Stimulated activated CD4-positive, alpha-beta T cell treated with anti-CD3 and anti-CD28 coated beads, Interleukin-1b, Interleukin-23, amount 100 ng/mL, for 1 hour (primary cell): ENCODE measurements at places on chromosomes 4 and X.

DNA sequence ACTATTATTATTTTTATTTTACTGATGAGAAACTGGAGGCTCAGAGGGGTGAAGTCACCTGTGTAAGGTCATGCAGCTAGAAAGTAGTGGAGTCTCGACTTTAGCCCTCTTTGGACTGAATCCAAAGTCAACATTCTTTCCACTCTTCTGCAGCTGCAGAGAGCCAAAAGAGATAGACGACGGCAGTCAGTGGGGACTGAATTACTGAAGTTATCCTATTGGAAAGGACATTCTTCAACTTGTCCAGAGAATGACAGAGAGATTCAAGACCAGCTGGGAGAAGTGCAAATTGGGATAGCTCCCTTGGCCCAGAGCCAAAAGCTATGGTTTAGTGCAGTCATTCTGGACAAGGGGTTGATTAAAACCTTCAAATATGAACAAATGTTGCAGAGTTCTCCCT, 42.5 kb downstream of the VGLL1 start:
- DNase-seq = no peak

- DNase-seq = no peak
Observed at GRCh38 chrX:63967551-63967950, 182.5 kb upstream of the ARHGEF9 start.

- DNase-seq = no peak
Observed at GRCh38 chrX:19772096-19772821, 115.1 kb downstream of the SH3KBP1 start.

- DNase-seq = no peak
Observed at GRCh38 chr4:52296341-52296740, 245.2 kb downstream of the SPATA18 start.

DNA sequence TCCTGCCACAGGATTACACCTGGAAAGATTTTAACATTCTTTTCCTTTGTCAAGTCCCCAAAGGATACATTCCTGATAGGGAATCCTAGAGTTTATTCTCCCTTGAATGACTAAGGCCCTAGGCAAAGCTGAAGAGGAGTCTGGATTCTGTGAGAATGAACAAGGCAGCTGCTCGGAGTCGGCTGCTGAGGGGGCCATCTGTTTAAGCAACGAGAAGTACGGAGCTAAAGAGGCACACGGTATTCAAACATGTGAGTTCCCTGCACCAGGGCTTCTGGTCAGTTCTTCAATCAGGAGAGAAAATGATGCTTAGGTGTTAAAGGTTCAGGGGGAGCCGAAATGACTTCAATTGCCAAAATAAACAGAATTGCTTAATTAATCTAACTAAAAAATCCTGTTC, 97.6 kb downstream of the MGST2 start:
- DNase-seq = no peak

- no peak for DNase-seq
Observed at GRCh38 chr4:110055158-110055768, 142.6 kb downstream of the EGF start.

- no peak for DNase-seq
Observed at GRCh38 chr4:38130884-38131283, 170.7 kb downstream of the PTTG2 start.

- no peak for DNase-seq
Observed at GRCh38 chrX:40192196-40192595, 94.4 kb upstream of the BCOR start.

DNA sequence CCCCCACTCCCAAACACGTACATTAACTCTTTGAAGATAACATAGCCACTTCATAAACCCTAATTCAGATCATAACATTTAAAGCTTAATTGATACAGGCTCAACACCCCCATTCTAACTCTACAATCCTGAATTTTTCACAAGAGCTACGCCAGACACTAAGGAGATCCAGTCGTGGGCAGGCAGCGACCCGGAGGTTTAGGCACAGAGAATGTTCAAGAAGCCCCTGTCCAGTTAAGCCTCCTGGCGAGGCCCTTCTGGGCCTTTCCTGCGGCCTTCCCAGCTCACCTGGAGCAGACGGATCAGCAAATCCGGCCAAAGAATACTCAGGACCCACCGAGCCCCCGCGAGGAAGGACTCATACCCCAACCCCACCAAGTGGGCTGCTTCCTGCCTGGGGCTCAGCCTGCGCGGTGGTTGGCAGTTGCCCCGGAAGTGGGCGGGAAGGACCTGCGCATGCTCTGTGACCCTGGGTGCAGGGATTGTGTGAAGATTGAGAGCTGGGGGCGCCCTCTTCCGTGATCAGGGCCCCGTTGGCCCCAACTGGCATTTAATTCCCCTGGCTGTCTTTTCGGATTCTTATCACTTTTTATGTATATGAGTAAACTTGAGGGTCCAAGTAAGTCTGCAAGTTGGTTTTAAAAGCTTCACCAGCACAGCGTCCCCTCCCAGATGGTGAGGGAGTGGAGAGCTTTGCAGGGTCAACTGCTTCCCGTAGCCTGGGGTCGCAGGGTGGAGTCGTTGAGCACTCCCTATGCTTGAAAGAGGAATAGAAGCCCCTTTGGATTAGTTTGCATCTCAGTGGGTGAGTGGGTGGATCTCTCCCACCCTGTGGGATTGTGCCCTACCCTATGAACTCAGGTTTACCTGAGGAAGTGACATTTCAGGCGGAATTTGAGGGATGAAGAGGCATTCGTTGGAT, at the start of gene TRIM61:
TSS of gene TRIM61 (minus strand) at position 415 of the 922 bp plus-strand sequence. CDS start 7,655 bp downstream, outside the sequence.
- no peak for DNase-seq

- DNase-seq = no peak
Observed at GRCh38 chrX:46575586-46575985, 2.0 kb downstream of the CHST7 start.

GRCh38 chr4:118557298-118557851, 127.8 kb upstream of the METTL14 start:
- no peak for DNase-seq

- no peak for DNase-seq
Observed at GRCh38 chrX:138710866-138711341, 613 bp downstream of the FGF13 start.

GRCh38 chr4:1933700-1934099, 62.5 kb downstream of the NSD2 start:
- no peak for DNase-seq

DNA sequence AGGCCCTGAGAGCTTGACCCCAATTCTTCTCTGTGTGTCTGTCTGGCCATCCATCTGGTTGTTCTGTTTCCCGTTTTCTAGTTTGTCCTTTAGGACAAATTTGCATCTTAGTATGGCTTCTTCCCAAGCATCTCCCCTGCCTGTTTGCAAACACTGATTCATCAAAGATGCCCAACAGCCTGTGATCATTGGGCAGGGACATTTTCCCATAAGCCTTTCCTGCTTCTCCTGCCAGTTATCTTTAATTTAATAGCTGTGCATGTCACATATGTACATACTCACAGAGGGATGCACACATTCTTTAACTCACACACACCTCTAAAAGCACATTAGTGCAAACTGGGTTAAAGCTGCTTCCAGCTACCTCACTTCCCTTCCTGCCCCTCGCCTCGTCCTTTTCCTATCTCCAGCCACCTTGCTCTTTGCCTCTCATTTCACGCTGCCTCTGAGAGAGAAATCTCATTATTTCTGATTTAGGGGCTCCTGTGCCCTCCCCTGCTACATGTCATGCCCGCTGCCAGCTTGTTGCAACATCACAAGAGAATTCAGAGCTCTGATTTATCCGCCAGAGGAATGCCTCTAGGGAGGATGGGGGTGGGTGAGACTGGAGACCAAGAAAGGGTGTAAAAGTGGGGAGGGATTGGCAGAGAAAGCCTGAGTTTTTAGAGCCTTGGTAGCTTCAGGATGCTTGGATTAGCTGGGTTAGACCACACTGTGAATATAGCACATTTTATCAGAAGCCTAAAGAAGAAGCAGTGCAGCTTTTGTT, 100.6 kb downstream of the NHS start:
- DNase-seq = no peak

GRCh38 chr4:113607147-113607720, 154.3 kb downstream of the CAMK2D start:
- DNase-seq = no peak

GRCh38 chrX:65241059-65241721, 264.9 kb upstream of the ZC4H2 start:
- no peak for DNase-seq

DNA sequence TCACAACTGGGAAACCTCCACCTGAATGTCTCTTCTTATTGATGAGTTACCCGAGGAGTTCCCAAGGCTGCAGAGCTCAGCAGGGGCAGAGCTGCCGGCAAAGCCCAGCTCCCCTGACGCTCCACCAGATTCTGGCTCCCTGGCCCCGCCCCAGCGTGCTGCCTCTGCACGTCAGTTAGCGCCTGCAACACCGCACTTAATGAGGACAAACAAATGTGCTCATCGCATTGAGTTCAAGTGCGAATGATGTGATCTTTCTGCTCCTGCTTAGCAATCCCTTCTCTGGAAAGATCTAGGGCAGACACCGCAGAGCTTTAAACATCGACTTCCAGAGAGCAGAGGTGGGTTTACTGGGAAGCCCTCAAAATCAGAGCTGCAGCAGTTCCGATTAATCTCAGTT, 55.5 kb upstream of the FBXW7 start:
- no peak for DNase-seq

GRCh38 chr4:63901304-63901703, 507.9 kb downstream of the TECRL start:
- DNase-seq = no peak

- DNase-seq = no peak
Observed at GRCh38 chrX:149313871-149314371, 191.2 kb downstream of the IDS start.

DNA sequence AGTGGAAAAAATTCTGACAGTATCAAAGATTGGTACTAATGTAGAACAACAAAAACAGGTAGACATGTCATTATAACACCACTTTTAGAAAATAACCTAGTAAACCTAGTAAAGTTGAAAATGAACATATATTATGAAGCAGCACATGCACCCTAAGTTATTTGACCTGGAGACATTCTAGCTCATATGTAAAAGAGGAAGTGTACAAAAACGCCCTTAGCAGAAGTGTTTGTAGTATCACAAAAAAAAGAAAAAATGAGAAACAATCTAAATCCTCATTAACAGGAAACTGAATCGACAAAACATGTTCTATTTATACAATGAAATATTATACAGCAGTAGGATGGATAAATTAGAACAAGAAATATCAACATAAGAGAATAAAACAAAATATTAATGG, 318.9 kb upstream of the PPP1R2C start:
- no peak for DNase-seq

- no peak for DNase-seq
Observed at GRCh38 chrX:8741981-8742380, 10.0 kb upstream of the ANOS1 start.

DNA sequence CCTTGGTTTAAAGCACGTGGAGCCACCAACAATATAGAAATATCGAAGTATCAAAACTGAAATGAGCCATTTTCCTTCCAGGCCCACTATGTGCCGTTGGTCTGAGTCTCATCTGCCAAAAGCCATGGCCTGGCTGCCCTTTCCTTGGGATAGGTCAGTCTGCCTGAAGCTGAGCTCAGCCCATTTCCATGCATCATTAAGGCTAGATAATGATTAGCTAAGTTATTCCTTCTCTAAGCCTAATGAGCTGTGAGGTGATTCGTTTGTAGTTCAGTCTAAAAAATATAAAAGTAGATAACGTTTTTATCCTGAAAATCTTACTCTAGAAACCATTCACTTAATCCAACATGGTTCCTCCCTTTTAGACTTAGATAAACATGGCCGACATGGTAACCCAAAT, 936.2 kb upstream of the LCORL start:
- no peak for DNase-seq

DNA sequence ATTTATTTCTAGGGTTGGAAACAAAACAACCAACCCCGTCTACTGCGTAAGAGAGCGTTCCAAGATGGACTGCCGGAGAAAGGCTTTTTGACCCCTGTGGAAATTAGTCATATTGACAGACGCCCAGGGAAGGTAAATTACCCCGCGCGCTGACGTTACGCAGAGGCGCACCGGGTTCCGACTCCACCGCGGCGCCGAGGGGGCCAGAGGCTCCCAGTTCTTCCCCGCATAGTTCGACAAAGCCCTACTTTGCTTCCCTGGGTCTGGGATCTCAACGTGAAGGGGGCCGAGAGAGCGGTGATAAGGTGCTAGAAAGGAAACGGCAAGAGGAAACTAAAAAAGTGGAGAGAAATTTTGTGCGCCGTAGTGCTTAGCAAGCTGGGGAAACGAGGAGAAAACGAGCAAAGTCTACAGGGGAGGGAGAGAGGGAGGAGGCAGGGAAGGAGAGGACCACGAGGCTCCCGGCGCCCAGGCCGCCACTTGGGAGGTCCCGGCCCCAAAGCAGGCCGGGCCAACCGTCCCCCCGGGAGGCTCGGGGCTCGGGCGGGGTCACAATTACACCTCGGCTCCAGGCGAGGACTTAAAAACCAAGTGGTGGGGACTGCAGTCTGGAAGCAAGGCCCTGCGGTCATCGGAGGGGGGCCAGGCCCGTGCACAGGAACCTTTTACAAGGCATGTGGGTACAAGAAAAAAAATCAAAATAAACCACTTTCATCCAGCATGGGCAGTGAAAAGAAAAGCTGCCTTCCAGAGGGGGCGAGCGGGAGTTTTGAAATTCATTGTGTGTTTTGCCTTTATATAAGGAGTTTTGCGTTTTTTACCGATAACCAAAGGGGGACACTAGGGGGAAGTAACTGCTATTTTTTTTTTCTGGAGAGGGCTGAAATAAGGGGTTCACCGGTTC, 13.2 kb downstream of the HAND2 start:
- no peak for DNase-seq

DNA sequence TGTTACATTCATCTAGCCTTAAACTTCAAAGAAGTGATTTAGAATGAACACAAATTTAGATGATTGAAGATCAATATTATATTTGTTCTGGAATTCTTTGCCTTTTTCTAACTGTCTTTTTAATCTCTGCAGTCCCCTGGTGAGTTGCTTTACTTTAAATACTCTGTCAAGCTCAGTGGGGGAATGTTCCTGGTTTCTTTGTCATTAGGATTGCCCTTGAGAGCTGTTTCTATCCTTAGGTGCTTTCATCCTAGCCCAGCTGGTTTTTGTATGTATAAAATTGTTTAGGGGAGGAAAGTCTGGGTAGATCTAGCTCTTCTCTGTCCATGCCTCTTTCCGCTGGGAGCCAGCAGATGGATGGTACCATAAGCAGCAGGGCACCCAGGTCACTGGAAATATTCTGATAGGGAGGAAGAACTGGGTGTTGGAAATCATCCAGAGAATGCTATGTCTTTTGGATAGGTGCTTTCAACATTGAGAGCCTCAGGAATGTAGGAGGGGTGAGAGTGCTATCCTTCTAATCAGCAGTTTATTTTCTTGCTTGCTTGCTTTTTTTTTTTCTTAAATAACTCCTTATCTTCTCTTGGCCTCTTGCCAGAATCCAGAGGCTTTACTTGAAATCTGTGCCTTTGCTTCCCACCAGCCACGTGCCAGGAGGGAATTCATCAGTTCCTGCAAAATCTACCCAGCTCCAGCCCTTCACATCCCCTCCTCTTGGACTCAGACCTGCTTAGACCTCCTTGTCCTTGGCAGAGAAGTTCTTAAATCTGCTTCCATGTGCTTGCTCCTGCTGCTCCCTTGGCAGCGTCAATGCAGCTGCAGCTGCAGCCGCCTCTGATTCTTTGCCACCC, 215.3 kb upstream of the ANXA3 start:
- DNase-seq = no peak

DNA sequence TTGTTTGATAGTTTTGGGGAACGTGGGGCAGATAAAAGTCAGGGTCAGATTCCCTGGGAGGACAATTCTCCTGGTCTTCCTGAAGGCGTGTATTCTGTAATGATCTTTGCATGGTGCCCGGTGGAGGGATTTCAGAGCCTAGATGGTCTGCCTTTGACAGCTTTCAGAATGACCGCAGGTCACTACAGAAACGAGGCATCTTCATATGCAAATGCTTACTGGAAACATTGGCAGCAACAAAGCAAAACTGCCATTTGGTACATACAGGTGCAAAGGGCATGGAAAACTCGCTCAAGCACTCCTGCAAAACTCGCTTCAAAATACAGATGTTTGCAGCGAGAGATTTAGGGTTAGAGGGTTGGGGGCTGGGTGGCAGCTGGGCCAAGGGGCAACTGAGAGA, 8.8 kb downstream of the C4orf50 start:
- DNase-seq = no peak
